ENCODE measurements at places on chromosomes 7 and 10.

DNA sequence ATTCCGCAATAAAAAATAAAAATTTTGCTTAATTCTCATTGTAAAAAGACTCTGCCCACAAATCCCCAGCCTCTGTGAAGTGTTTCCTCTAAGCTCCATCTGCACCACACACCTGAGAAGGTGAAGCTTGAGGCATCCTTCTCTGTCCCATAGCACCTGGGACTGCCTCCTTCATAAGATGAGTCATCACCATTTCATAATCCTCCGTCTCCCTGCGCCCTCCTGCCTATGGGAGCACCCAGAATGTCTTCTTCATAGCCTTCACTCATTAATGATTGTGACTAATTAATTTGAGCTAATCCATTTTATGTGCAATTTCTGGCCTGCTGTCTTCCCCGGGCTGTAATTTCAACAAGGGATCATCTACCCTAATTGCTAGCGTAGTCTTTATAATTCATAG, 90.3 kb downstream of the WDR11 start:
- DNase-seq, result no peak

GRCh38 chr10:7335977-7336376, 74.9 kb downstream of the SFMBT2 start:
- DNase-seq, result no peak

DNA sequence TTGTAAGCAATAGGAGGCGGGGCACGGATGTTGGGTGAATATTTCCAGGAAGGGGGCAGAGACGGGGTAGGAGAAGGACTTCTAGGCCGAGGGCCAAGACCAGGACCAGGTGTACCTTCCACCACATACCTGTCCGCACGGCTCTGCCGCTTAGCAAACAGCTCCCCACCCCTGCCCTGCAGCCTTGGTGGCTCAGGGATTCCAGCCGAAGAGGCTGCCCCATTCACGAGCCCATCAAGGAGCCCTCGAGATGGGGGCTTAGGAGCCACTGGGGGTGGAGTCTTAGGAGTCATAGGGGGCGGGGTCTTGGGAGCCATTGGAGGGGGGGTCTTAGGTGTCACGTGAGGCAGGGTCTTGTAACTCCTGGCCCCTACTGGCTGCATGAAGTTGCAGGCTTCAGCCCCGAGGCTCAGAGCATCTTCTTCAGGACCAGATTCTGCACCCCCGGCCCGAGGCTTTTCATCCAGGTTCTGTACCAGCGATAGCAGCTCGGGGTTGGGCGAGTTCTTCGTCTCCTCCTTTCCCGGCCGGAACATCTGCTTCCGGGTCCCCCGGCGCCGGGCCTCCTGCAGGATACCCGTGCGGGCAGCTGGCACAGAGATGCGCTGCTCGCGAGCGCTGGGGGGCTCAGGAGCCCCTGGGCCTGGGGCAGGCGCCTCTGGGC, 6.1 kb upstream of the MYOZ1 start:
- no peak for DNase-seq

- DNase-seq, result no peak
These were observed 161.1 kb downstream of the FAM107B start for GRCh38 chr10:14613588-14613920.

GRCh38 chr10:4626919-4627318, 199.1 kb upstream of the AKR1E2 start:
- DNase-seq, result no peak

- no peak for DNase-seq
These were observed 459.3 kb upstream of the NRP1 start for GRCh38 chr10:33793793-33794192.

DNA sequence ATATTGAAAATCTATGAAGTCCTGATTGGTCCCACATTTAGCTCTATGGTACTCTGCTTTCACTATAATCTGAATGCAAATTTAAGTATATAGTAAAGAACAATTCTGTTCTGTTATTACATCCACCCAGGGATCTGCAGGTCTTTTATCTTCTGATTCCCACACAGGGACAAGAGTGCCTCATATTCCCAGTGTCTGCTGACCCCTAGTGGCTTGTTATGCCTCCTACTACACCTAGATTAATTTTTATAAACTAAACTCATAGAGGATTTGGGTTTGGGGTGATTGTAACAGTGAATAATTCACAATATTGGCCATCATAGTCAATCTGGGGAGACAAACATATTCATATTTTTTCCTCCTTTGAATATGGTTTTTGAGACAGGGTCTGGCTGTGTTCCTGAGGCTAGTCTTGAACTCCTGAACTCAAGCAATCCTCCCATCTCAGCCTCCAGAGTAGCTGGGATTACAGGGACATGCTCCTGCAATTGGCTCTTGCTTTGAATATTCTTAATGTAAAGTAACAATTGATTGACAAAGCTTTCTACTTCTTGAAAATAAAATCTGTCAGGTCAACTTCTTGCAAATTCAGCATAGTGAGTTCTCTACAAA, 282.1 kb downstream of the KCND2 start:
- DNase-seq, result no peak

DNA sequence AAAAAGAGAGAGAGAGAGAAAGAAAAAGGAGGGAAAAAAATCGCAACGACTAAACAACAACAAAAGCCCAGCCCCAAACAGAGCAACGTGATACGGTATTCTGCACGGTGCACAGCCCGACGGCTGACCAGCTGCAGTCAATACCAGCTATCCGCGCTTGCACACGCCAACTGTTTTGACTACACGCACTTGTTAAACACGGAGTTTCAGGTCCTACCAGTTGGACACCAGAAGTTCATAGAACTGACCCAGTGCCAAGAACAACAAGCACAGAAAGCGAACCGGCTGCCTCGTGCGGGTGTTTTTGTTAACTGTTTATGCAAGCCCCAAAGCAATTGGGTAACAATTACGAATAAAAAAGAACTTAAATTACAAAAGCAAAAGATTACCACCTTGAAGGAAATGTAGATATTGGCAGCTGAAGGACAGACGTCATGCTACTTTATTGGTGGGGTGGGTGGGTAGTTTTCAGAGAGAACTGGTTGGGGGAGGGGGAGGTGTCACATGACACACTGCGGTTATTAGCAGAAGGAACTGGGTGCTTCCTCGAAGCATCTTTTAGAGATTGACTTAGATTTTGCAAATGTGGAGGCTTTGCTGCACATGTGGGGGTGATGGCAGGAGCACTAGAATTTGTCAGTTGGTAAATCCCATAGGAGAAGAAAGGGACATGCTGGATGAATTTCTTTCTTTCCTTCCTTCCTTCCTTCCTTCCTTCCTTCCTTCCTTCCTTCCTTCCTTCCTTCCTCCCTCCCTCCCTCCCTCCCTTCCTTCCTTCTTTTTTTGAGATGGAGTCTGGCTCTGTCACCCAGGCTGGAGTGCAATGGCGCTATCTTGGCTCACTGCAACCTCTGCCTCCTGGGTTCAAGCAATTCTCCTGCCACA, 110.6 kb upstream of the EFCAB10 start:
- DNase-seq, result peak; percentile 69

GRCh38 chr10:132209130-132209529, 22.4 kb downstream of the DPYSL4 start:
- DNase-seq, result no peak

DNA sequence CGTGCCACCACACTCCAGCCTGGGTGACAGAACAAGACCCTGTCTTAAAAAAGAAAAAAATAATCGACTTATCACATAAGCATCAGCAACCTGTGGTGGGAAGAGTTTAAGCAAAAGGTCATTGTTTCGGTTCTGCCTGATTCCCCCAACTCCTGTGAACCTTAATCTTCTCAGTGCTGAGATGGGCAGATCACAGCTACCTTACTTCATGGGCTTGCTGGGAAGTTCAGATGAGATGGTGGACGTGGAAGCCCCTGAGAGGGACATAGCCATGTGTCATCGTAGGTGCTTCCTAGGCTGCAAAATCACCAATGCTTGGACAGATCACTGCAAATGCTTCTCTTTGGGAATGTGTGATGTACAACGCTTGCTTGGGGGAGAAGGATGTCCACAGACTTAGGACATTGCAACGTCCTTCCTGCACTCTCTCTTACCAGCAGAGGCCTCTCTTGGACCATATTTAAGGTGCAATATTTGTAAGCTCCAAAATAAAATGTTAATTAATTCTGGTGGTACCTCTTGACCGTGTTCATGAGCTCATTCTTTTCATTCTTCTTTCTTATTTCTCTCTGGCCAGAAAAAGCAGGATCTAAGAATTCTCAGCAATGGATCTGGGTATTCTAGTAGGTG, 8.6 kb downstream of the GJD4 start:
- DNase-seq, result no peak

DNA sequence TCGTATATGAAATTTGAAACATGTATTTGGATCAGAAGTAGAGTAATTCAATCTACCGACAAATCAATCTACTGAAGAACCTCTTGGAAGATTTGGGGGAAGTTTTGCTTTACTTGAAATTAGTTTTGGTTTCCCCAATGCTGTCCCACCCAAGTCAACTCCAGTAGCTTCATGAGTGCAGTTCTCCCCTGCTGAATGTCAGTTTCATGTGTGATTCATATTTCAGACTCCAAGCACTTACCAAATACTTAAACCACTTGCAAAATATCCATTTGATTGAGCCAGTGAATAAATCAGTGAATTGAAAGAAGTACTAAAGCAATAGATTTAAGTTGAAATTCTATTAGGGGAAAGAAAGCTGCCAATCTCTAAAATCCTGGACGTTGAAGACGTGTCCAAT, 9.3 kb downstream of the CALML5 start:
- no peak for DNase-seq

DNA sequence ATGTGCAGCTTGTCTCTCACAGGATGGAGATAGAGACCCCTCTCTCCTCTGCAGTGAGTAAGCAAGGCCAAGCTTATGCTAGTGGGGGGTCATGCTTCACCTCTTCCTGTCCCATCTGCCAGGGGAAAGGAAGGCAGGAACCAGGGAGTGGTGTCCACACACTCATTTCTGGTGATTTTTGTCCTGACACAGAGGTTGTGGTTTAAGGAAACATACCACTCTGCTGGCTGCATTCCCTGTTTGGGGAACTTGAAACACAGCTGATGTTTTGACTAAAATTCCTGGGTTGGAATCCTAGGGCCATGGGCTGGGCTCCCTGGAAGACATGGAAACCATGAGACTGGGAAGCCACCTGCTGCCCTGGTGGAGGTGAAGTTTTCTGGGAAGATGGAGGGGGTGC, 21.4 kb downstream of the C10orf120 start:
- no peak for DNase-seq

GRCh38 chr7:121313220-121313792, 15.5 kb upstream of the WNT16 start:
- DNase-seq, result no peak

DNA sequence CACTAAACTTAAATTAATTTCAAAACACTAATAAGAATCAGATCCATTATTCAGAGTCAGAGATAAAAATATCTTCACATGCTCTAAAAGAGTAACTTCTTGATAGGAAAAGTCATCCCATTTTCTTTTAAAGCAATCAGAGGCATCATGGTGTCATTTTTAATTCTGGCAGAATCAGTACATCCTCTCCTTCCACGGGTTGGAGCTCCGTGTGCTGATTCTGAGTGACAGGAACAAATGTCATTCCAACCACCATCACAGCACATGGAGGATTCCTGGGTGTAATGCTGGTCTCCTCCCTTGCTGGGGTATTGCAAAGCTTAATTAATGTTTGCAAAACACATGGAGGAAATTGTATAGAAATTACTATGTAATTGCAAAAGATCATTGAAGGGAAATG, 114.5 kb upstream of the IMMP2L start:
- no peak for DNase-seq

DNA sequence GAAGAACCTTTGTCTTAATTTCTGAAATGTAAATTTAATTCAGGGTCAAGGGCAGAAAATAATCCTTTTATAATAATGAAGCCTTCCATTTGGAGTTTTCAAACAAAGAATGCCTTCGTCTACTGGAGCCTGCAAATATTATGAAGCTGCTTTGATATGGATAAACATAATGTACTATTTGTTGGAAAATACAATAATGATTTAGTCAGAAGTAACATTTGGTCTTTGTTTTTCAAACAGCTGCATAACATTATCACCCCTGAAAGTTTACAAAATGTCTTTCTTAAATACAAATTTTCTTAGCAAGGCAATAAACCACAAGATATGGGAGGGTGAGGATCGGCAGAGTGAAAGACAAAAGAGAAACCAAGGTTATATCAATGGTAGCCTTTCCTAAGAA, 41.5 kb downstream of the TMEM26 start:
- no peak for DNase-seq

DNA sequence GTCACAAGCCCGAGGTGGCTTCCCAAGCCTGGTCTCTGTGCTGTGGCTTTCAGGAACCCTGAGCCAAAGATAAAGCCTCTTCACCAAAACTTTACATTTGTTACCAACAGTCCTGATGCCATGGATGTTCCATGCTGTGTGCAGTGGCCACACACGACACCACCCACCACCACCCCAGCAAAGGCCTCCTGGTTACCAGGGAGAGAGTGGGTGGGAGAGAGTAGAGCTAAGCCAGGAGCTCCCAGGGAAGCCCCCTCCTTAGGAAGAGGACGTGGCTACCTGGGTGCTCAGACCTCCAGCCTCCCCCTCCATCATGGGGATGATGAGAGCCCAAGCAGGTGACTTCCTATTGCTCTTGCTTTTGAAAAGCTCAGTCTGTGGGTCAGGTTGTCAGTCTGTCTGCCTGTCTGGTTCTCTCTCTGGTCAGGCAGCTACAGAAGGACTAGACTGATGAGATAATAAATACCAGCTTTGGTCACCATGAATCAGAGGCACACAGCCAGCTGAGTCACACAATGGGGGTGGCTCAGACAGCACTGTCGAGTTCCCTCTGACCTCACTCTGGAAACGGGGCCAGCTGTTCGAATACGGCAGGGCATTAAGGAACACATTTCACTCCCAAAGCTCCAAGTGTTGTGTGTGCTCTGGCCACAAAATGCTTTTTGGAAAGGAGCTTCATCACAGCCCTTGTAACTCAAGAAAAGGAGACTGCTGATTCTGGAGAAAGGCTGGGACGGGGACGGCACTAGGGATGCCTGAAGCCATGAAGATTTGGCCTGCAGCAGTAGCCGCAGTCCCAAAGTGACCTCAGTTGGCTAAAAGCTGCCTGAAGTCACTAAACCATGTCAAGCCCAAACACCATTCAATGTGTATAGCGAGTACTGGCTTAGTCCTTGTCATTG, 166.0 kb downstream of the FANK1 start:
- DNase-seq, result no peak

DNA sequence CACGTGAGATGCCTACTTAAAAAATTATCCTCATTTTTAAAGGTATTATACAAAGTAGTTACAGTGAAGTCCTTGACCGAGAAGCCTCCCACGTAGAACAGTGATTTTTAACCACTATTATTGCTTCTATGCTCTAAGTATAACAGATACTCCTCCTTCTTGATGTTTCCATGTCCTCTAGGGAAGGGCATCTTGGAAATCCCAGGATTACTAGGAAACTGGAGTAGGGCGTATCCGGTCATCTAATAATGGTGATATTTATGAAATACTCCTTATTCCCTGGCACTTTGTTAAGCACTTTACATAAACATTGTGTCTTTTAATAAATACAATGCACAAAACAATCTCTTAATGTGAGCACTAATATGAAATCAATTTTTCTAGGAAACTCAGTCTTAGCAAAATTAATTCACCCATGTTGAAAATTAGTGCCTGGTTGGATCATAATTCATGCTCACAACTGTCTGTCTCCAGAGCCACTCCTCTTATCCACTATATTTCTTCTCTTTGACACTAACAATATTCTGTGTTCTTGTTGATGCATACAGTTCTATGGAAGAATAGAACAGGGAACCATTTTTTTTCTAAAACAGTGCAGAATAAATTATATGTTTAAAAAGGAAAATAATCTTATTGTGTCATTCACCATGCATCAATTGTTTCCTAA, 128.6 kb upstream of the SEMA3E start:
- no peak for DNase-seq

- no peak for DNase-seq
These were observed 12.4 kb downstream of the NET1 start for GRCh38 chr10:5424751-5425150.
